NCI-H187 treated with DMSO at 0.1 percent for 48 hours (cell line): ENCODE measurements at places on chromosomes 12 and 14.

DNA sequence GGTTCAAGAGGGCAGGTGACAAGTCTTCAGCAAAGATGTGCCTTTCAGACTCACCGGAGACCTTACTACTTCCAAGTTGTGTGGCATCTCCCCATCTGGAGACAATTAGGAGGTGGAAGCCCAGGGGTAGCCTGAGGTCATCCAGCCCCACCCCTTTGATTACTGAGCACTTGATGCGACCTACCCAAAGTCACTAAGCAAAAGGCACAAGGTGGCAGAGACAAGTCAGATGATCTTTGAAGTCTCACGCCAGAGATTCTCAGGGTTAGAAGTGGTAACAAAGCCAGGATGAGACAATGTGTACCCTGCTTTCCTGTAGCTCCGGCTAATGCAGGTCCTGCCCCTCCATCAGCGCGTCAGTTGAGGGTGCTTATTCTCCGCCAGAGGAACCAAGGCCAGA, 1.4 kb upstream of the FOXN3 start:
- DNase-seq, result no peak

DNA sequence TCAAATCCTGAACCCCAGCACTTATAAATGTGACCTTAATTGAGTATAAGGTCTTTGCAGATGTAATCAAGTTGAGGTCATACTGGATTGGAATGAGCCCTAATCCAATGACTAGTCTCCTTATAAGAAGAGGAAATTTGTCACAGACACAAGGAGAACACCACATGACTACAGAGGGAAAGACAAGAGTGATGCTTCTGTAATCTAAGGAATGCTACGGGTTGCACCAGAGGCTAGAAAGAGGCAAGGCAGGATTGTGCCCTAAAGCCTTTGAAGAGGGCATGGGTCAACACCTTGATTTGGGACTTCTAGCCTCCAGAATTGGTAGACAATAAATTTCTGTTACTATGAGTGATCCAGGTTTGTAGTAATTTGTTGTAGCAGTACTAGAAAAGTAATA, 135.0 kb downstream of the FOXG1 start:
- no peak for DNase-seq

DNA sequence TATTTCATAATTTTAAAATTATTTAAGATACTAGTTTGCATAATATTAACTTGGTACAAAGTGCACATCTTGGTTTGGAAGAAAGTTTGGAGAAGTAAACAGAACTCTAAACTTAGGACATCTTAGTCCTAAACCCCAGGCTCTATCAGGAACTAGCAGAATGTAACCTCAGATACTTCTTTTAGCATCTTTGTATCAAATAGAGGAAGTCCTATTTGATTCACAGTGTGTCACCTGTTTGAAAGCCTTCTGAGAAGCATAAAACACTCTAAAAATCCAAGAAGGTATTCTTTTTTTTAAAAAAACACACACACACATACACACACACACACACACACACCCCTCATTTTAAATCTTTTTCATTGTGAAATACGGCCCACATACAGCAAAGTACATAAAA, 12.0 kb upstream of the RNU6-7 start:
- DNase-seq, result no peak

DNA sequence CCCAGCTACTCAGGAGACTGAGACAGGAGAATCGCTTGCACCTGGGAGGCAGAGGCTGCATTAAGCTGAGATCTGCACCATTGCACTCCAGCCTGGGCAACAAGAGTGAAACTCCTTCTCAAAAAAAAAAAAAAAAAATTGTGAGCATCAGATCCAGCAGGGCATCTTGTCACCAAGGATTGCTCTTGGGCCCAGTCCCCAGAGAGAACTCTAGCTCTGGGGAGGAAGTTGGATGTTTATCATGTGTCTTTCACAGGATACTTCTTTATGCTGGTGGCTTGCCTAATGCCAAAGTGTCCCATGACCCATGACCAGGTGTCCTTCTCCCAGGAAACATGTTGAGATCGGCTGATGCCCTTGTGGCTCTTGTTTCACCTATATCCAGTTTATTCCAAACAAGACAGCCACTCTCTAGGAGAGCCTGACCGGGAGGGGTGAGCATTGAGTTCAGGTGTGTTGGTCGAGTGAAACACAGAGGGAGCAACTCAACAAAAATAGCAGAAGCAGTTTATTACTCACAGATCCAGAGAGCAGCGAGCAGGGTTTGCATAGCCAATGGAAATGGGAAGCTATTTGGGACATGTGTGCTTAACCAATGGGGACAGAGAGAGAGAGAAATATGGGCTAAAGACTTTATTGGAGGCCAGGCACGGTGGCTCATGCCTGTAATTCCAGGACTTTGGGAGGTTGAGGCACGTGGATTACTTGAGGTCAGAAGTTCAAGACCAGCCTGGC, 6.6 kb upstream of the TCHP start:
- DNase-seq, result no peak

- no peak for DNase-seq
These were observed 6.6 kb downstream of the HIF1A start for GRCh38 chr14:61701946-61702345.

GRCh38 chr12:22729957-22730443, 105.0 kb downstream of the ETNK1 start:
- DNase-seq, result no peak

DNA sequence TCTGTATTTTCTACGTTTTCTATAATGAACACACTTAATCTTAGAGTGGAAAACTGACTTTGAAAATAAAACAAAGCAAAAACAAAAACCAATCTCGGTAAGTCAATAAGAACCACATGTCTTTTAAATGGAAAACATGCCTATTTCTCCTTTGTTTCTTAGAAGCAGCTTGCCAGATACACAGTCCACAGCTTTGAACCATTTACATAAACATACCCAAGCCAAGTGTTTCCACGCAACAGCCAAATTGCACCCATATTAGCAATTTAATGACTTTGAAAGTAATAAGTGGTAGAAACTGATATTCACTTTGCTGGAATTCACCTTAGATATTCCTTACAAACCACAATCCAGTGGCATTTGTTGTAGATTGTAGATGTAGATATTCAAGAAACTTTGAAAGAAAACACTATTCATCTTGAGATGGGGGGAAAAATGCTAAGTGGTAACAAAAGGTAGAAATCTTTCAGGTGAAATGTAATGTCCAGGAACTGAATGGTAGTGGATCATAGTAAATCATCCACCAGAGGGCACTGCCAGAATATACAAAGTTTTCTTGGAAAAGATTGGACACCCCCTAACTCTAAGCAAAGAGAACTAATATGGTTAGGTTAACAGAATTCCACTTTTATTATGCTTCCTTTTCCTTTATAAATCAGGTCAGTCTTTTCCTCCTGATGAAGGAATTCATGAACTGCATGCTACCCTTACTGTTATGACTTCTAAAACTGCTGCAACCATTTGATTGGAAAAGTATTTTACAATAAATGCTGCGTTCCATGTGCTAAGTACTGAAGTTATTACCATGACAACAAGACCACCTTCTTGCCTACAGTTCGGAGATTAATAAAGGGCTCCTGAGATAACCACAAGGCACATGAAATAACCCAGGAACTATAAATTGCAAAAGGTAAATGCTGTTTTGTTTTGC, 69.8 kb downstream of the RERG start:
- DNase-seq, result no peak

DNA sequence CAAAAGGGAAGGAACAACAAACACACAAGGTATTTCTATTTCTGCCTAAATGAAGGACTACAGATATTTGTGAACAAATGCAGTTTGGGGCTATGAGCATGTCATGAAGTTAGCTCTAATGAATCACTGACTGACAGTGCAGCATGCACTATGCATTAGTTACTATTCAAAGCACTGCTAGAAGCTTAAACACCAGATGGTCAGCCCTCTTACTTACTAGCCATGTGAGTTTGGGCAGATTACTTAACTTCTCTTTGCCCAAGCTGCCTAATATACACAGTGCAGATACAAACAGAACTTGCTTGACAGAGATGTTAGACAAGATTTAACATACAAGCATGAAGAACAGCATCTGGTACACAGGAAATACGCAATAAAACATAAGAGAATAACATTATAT, 96.0 kb downstream of the ATXN2 start:
- DNase-seq, result no peak

DNA sequence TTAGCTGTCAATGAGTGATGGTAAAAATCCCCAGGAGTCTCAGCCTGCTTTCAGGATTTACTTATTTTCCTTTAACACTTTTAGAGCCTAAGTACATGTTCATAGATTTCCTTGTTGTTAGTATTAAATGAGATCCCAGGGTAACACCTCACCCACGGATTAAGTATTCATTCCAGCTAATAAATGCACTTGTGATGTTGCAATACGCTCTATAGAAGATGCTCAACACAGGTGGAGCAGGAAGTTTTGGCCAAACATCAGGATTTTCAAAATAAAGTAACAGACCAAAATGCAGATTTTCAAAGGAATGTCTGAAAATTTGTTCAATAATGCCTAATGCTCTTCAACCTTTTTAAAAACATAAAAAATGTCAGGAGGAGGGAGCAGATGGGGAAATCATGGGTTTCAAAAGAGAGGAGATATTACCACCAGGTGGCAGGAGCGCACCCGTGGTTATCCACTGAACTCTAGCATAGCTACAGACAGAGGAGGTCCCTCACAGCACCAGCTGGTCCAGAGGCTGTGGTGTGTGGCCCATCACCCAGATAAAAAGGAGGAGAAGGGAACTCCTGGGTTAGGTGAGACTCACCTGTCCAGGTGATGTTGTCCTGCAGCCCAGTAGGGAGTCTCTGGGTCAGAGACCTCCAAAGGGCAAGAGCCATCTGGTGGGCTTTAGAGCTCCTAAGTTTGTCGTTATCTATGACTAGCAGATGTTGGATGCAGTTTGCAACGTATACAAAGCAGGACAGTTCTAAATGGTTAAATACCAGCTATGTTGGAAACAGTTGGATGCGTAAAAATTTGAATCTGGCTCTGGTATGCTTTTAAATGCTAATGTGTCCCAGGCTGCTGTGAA, 1158.4 kb upstream of the TMEM132C start:
- no peak for DNase-seq

DNA sequence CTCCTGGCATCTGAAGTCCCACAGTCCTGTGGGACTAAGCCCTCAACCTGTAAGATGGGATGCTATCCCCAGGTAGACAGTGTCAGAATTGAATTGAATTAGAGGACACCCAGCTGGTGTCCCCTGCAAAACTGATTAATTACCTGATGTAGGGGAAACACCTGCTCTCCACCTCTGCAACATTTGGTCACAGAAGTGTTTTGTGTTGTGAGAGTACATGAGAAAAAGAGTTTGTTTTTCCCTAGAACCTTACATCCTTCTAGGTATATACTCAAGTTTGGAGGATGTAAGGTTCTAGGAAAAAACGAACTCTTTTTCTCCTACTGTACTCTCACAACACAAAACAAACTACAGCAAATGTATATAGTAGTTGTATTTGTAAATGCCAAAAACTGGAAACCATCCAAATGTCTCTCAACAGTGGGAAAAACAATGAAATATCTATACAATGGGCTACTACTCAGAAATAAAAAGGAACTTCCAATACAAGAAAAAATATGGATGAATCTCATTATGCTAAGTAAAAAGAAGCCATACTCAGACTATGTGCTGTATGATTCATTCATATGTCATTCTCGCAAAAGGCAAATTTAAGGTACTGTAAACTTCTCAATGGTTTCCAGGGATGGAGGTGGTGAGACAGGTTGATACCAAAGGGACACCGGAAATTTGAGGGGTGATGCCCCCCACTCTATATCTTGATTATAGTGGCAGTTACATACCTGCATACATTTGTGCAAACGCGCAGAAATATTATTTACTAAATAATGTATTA, 160.7 kb downstream of the MED13L start:
- DNase-seq, result no peak

- no peak for DNase-seq
These were observed 118.5 kb upstream of the NPAS3 start for GRCh38 chr14:32820181-32820580.

- peak; percentile 88 for DNase-seq
These were observed at the start of gene MTERF2 for GRCh38 chr12:106986625-106987389. TSS of gene MTERF2 (minus strand) at chr12:106987146. CDS start at chr12:106978714, 8,432 bp downstream.

GRCh38 chr14:45998554-45998953, 653.0 kb downstream of the RPL10L start:
- DNase-seq, result no peak

DNA sequence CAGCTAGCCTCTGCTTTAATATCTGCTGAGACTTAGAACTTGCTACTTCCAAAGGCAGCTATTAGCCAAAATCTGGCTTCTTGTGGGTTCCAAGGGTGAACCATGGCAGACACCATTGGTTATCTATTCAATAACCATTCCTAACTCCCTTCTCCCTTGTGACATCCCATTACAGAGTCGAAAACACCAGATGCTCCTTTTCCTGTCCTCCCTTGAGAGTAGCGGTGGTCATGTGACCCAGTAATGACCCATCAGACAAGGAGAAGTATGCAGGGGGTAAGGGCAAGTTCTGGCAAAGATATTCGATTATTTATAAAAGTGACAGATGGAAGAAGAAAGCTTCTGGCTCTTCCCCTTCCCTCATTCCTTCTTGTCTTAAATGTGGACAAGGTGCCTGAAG, 20.1 kb downstream of the TGFB3 start:
- DNase-seq, result no peak

DNA sequence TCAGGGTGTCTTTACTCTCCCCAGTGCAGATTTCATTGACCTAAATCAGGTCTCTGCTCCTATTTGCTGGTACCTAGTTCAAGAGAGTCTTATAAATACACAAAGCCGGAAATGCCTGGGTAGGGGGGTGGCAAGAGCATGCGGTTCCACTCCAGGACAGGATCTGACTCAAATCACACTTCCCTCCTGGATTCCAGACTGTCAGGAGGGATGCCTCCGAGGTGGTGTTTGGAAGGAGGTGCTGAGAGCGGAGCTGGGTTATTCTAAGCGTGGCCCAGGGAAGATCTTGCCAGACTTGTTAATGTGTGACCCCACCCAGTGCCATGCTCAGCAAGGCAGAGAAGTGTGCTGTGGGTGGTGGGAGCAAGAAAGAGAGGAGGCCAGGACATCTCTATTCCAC, 49.8 kb downstream of the B4GALNT3 start:
- DNase-seq, result no peak

GRCh38 chr12:46921048-46921763, 95.4 kb upstream of the SLC38A4 start:
- no peak for DNase-seq

DNA sequence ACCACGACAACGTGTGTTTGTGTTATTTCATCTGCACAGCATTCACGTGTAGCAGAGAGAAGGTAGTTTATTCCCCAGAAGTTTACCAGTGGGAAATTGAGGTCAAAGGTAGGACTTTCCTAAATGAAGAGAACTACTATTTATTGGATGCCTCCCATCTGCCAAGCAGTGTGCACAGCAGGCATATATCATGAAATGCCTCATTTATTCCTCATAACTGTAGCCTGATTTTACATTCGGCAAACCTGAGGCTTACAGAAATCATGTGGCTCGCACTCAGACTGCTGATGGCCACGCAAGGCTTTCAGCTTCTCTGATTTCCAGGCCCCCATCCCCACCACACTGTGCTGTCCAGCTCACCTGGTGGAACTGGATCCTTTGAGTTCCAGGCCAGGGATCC, 33.5 kb downstream of the NTF3 start:
- DNase-seq, result no peak
